Sciatic nerve (tissue), 2 donors: ENCODE measurements at places on chromosomes 11 and 22.
A peak's percentile ranks its signal among the peaks of the same experiment; 100 is the strongest.

DNA sequence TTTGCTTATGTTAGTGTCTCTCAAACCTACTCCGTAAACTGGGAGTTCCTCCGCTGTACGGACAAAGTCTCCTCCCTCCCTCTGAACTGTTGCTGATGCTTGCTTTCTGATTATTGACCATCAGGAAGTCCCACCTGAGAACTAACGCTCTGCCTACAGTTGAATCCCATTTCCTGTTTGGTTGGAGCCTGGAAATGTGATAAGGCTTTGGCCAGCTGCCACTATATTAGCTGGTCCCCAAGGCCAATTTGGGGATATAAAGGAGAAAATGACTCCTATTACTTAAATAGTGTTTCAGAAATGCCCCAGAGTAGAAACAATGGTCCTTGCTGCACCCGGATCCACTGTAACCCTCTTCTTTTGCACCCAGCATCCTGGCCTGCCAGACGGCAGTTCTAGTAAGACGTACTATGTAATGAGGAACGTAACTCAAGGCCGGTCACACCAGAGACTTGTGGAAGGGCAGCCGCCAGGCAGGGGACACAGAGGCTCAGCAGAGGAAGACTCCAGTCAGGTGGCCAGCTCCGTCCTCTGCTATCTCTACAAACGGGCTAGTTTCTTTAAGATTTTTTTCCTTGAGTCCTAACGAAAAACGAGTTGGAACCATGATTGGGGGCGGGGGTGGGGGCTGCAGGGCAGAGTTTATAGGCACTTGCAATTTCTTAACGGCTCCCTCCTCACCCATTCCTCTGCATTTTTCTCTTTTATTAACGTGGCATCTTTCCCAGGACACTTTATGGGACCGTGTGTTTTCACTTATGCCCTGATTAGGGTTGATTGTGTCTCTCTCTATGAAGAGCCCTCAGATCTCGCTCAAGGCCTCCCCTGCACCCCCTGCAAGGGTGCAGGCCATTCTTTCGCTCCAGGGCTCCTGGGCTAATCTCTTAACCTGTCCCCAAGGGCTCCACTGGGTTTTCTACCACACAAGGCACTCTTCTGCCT lies 72.8 kb upstream of the CDON start:
- no peak for DNase-seq

DNA sequence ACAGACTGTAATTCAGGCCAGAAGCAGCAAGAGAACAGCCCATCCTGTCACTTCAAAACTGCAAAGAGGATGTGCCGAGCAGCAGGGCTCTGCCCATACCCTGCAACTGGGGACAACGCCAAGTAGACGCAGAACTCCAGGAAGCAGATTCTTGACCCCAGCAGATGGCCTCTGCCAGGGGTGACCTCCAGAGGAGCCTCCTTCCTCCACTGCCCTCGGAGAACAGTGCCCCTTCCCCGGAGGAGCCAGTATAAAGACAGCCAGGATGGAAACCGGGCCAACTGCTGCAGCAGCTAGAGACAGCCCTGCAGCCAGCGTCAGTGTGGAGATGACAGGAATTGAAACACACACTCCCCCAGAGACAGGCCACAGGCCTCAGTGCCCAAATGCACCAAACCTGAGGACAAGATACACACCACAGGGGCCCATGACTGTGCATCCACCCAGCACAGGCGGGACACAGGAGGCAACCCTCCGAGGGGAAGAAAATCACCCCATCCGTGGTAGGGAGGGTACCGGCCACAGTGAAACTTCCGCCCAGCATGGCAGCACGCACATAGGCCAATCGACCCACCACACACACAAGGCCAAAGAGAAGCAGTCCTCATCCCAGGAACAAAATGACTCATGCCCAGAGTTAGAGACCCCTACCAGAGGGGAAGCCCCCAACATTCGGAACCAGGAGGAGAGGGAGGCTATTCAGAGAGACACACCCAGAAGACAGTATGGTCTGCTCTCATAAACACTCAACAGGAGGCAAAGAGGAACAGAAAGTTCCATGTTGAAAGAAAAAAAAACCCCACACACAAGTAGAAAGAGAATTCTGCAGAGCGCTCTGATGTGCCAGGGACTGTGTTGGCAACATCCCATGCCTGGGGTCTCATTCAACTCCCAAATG lies 5.6 kb downstream of the AHNAK start:
- no peak for DNase-seq

DNA sequence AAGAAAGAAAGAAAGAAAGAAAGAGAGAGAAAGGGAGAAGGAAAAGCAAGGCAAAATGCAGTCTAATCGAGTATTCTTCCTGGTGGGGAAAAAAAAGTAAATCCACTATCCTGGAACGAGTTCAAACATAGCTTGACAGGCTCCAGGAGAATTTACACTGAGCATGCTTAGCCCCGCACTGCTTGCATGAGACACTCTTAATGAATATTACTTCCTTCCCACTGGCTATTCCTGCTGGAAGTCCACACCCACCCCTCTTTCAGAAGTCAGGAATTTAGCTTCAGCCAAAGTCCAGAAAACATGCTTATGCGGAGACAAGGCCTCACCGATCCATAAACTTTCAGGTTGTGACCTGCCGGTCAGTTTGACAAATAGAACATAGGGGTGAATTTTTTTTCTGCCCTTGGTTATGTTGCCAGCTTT lies 251.8 kb upstream of the BLID start:
- DNase-seq = no peak

GRCh38 chr22:48720662-48721394 lies 1106.8 kb downstream of the BRD1 start:
- DNase-seq = peak; percentile 43

- DNase-seq = no peak
Measured at GRCh38 chr22:28989912-28990311, 71.7 kb downstream of the C22orf31 start.
